ENCODE measurements at places on chromosomes 2 and 18. TPM values are rescaled to one million over a fixed set of nuclear protein-coding genes. Genes with fewer than 3 reads are reported as not detected.

KLHL14 gene
- total RNA-seq = not detected

GYPC gene
- total RNA-seq = 194 TPM

MC5R gene
- not detected for total RNA-seq

WDSUB1 gene
- total RNA-seq = 10.0 TPM

IL37 gene
- total RNA-seq = not detected

SPEG gene
- total RNA-seq = 6.0 TPM

GREB1 gene
- total RNA-seq = 0.42 TPM

VAPA gene
- total RNA-seq = 504 TPM

MROH2A gene
- not detected for total RNA-seq

RIF1 gene
- total RNA-seq = 94.5 TPM

Data from K562 (cell line).